ENCODE measurements at places on chromosomes 7 and 10.
A peak's percentile ranks its signal among the peaks of the same experiment; 100 is the strongest.

- no peak for DNase-seq
These were observed 28.3 kb upstream of the GNA12 start for GRCh38 chr7:2872296-2872874.

- no peak for DNase-seq
These were observed 79.2 kb downstream of the SRPK2 start for GRCh38 chr7:105309235-105310169.

DNA sequence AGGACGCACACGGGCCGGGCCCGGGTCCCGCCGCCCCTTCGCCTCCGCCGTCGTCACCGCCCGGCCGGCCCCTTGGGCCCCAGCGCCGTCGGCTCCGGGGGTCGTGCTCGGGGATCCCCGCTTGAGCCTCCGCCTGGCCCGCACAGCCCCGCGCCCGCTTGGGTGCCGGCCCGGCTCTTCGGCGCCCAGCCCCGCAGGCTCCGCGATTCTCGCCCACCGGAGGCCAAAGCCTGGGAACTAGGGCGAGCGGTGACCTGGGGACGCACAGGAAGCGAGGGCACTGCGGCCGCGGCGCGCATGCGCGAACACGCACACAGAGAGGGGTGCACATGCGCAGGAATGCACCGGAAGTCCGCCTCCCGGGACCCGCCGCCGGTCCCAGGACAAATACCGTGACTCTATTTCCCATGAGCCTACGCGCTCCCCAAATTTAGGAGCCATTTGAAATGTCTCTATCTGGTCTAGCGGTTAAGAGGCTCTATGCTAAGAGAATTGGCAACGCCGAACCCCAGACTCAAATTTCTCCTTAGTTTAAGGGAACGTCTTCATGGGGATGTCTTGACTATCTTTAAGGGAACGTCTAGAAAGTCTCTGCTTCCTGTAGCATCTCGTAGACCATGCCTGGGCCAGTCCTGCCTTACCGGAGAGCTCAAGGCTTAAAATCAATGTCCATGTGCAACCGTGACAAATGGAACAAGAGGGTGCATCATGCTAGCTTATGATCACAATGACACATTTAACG is at the start of gene ZNF12:
ZNF12 (minus strand) TSS at position 282 of the 742 bp plus-strand sequence. CDS start 1,774 bp downstream, outside the sequence.
- DNase-seq, result peak; percentile 93

DNA sequence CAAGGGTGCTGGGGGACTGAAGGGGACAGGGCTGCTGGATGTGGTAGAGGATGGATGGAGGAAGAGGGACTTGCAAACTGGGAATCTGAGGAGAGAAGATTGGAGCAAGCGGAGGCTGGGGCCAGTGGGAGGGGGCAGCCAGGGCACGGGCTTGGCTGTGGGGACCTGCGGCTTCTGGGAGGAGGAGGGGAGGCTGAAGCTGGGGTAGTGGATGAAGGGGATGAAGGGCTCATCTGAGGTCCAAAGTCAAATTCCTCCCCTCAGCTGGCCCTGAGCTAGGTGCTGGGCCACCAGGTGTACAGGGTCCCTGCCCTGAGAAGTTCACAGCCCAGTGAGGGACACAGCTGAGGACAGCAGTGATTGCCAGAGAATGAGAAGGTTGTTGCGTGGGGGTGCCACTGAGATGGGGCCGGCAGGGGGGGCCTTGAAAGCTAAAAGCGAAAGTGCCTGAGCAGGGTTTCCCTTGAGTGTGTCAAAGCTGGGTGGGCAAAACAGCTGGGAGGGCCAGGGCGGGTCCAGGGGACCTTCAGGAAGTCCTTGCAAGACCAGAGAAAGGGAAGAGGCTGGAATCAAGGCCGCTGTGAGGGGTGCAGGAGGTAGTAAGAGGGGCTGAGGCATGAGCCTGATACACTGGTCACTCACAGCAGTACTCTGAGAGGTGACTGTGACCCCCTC is 75.2 kb downstream of the MYL10 start:
- no peak for DNase-seq

DNA sequence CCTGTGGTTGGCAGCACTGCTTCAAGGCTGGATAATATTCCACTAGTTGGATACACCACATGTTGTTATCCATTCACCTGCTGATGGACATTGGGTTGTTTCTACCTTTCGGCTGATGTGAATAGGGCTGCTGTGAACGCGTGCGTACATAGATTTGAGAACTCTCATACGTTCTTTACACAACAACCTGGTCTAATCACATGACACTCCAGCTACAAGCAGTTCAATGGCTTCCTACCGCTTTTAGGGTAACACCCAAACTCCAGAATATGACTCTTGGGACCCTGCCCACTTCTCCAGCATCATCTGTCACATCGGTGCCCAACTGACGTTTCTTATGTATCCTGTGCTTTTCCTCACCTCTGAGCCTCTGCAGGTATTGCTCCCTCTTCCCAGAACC is 114.6 kb downstream of the ABLIM1 start:
- no peak for DNase-seq

DNA sequence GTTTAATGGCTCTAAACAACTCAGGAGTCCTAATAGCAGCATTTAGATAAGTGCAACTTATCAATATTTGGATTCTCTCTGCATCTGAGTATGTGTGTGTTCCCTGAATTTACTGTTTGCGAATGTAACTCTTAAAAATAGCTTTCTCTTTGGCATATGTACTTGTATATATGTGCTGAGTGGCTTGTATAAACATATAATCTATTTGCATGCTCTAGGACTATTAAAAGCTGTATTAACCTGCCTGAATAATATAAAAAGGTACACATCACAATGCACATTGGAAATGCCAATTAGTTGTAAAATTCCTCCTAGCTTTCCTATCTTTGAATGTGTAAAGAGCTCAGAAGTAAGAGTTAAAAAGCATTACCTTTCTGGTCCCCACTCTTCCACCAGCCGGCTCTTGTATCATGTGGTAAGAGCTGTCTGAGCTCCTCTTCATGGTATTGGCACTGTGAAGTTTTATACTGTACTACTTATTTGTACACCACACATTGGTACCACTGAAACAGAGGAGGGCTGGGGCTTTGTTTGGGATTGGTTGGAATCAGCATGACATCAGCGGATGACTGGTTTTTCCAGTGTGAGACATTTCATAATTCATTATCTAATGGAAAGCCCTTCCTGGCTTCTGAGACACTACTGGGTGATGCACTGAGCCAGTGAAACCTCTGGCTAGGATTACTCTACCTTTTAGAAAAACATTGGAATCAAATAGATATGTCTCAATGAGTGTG is at the start of gene INHBA:
INHBA (minus strand) TSS at position 456 of the 737 bp plus-strand sequence. CDS start 2,716 bp downstream, outside the sequence.
- DNase-seq, result peak; percentile 93

DNA sequence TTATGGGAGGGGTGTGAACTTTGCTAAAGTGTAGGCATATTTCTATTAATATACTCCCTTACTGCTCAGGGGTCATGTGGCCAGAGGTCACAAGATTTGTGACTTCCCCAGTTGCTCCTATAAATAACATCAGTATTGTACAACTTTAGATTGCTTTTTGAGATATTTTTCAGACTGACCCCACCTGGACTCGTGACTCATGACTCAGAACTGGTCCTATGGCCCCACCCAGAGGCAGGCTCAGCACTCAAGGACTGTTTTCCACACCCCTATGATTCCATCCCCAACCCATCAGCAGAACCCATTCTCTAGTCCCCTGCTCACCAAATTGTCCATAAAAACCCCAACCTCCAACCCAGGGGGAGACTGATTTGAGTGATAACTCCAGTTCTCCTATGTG is 2.7 kb upstream of the CUL2 start:
- DNase-seq, result peak; percentile 2

DNA sequence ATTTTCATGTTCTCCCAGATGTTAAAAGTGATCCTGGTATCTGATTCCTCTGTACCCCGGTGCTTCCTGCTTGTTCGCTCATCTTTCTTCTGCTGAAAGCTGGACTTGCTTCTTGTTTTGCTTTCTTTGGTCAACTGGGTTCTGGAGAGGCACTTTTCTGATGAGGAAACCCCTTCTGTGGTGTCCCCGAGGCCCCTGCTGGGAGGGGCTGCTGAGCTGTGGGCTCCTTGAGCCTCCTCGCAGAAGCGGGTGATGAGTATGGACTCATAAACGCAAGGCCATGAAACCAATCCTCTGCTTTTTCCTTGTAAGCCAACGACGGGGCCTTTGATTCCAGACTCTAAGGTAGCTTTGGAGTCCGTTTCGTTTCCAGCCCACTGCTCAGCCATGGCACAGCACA is 7.8 kb downstream of the WIPI2 start:
- DNase-seq, result no peak

DNA sequence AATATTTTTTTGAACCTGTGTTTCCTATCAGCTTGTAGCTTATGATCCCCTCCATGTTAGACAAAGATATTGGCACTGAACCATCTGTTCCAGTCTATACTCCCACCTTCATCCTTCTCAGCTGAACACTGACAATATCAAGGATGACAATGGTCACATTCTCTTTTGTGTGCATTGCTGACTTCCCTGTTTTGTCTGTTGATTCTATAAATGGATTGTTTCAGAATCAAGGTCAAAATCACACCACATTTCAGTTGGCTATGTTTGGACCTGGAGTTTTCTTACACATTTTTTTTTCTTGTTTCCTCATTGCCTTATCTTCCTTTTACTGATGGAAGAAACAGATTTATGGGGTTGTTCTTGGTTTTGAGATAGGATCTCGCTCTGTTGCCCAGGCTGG is 11.3 kb upstream of the SMURF1 start:
- DNase-seq, result no peak

- DNase-seq, result no peak
These were observed 101.8 kb downstream of the IQUB start for GRCh38 chr7:123432601-123433000.

DNA sequence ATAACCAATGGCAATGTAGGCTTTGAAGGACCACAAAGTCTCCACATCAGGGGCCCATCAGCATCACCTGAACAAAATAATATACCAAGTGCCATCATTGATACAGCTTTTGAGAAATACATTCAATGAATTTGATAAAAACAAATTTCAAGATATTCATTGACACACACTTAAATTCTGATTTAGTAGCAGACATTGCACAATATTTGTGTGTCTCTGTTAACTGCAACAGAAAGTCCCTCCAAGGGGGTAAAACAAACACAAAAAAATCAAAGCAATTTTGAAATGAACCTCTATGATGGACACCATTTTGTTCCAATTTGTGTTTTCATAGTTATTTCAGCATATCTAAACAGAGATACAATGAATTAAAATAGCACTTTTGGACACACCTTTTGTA is 86.8 kb upstream of the RSU1 start:
- DNase-seq, result no peak

DNA sequence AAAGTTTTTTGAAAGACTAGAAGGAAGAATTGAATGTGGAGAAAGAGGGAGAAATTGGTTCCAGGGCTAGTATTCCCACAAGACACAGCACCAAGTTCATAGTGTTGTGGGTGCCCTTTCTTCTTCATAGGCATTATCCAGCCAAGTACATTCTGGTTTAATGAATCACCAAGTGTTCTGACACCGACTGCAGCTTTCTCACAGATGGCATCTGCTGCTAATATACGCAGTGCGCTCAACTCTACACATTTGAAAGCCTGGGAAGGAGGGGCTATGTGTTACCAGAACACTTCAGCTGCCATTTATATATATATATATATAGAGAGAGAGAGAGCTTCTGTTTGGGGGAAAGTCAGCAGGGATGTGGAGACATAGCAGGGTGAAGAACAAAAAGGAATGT is 1168.4 kb downstream of the GATA3 start:
- peak; percentile 74 for DNase-seq

DNA sequence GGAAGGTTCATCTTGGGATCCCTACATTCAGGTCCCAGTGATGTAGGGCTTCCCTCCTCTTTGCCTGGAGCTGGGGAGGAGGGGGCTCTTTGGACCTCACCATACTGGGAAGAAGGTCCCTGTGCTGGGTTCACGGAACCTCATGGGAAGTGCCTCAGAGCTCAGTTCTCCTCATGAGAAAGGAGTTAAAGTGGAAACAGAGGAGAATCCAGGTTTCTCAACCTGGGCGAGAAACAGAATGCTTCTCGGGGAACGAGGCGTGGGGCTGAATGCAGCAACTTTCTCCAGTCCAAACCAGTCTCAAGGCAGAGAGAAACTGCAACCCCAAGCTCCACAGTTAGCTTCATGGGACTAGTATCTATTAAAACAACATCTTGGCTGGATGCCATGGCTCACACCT is 382.7 kb upstream of the FOXK1 start:
- DNase-seq, result no peak

DNA sequence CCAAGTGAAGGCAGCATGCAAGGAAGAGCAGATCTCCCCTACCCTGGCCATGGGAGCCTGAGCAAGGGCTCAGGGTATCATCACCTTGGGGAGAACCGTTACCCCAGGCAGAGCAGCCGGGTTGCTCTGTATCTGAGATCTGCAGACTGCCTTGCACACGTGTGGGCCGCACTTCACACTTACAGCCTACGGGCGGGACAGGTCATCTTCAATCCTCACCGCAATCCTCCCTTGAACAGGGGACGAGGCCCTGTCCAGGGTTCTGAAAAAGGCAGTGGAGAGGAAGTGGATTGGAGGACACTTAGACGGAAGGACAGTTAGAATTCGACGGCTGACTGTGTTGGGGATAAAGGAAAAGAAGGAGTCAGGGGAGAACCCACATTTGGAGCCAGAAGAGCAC is 51.4 kb downstream of the NPS start:
- no peak for DNase-seq

- peak; percentile 67 for DNase-seq
These were observed 181.7 kb downstream of the CCSER2 start for GRCh38 chr10:84510121-84510520.

DNA sequence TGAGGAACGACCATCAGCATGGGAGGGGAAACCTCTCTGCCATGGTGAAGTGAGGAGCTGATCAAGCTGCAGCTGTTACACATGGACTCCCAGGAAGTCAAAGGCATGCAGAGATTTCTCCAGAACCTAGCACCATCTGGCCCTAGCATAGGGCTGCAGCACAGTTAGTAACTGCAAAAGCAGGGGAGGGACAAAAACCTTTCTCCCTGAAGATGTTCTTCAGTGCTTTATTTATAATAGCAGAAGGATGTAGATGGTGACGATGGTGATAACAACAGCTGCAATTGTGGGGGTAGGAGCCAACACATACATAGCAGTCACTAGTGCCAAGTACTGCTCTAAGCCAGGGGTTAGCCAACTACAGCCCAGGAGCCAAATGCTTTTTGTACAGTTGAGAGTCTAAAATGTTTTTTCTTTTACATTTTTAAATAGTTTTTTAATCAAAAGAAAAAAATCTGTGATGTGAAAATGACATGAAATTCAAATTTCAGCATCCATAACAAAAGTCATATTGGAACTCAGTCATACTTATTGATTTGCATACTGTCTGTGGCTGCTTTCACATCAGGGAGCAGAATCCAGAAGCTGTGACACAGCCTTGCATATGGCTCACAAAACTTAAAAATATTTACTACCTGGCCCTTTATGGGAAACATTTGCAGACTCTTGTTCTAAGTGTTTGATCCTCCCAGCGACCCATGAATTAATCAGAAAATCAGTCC is 299.5 kb downstream of the ELMO1 start:
- DNase-seq, result no peak

DNA sequence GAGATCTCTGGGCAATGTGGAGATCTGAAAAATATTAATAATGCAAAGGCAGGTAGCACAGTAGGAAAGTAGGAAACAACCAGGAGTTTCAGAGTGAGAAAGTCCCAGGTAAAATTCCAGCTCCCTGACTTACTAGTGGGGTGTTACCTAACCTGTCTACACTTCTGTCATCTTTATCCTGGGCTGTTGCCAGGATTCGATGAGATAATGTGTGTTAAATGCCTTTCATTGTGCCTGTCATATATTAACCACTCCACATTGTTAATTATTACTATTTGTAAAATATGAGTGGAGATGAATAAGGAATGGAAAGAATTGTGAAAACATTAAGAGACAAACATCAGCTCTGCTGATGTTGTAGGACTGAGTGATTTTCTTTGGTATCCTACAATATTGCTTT is 50.0 kb upstream of the FRMD4A start:
- no peak for DNase-seq

- peak; percentile 81 for DNase-seq
These were observed 4.0 kb upstream of the MRPS24 start for GRCh38 chr7:43873300-43873699.

GRCh38 chr10:106795619-106796018 is 368.9 kb downstream of the SORCS1 start:
- no peak for DNase-seq

Measured in HCEC 1CT (cell line).